NCI-H1694 (cell line): ENCODE measurements at places on chromosomes 2 and 18.

DNA sequence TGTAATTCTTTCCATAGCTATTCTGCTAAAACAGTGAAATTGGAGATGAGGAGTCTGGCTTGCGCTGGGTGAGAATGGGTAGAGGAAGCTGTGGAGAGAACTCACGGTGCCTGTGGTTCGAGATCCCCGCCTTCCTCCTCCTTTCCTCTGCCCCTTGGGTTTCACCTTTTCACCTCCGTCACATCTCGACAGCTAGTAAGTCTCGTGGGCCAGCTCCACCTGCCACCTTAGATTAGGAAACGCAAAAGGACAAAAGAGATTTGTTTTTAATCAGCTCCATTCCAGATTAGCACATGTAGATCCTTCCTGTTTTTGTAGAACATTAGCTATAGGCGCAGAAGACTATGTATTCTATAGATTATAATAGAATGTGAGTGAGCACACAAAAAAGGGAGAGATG lies 20.6 kb downstream of the TRIB2 start:
- no peak for DNase-seq

- DNase-seq = no peak
Observed at GRCh38 chr2:98467082-98467536, 22.5 kb downstream of the INPP4A start.

GRCh38 chr2:28366496-28367282 lies 26.0 kb upstream of the FOSL2 start:
- DNase-seq = no peak

GRCh38 chr2:222732489-222733178 lies 61.2 kb downstream of the MOGAT1 start:
- DNase-seq = no peak

DNA sequence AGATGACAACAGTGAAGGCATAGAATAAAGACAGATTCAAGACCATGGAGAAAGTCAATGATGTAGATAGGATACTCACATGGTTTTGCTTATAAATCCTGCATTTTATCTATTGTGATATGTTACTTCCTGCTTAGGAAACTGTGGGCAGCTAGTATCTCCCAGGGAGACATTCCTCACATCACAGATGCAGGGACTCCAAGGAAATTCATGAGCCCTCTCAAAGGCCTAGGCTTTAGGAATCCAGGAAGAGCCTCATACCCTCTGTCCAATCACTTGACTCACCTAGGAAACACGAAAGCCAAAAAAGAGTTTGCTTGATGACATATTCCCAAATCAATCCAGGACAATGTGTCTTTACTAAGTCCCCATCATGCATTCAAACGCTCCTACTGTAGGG lies 247.8 kb upstream of the KLHL29 start:
- DNase-seq = no peak

DNA sequence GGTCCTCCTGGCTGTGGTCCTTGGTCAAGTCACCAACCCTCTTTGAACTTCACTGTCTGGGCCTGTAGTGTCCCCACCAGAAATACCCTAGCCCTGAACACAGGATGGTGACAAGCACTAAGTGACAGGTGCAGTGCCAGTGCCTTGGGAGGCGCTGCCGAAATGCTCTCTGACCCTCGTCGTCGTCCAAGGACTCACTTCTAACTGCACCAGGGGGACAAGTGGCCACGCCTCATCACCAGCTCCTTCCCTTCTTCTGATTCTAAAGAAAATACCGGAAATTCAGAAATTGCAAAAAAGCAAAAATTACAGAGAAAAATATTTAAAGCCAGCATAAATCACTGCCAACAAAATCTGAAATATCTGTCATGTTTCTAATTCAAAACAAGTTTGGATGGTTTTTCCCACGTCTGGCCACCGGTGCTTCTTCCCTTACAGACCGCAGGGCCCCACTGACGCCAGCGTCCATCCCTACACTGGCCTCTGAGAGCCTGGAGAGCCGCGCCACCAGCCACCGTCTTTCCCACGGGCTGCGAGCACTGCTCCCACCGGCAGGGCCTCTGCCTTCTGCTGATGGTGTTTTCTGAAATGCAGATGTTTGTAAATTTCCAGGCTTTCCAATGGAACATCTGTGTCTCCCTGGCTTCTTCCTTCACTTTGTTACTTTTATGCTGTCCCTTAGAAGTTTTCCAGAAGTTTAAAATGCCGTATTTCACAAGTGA lies 37.4 kb upstream of the GPC1 start:
- DNase-seq = no peak

GRCh38 chr2:151042964-151043363 lies 218.7 kb downstream of the RBM43 start:
- no peak for DNase-seq

- DNase-seq = no peak
Observed at GRCh38 chr2:217186152-217186551, 326.3 kb upstream of the TNP1 start.

DNA sequence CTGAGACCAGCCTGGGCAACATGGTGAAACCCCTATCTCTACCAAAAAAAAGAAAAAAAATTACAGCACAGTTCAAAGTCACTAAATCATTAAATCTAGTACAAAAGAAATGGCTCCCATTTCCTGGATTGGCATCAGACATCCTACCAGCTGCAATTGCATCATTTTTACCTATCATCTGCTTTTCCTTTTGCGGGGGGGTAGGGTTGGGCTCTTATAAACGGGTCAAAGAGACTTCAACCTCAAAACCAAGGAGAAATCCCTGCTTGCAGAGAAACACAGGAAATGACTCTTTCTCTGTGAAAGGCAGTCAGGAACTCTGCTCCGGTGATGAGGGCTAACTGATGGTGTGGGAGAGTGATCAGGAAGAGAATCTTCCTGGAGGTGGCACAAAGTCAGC lies 45.3 kb upstream of the RFX8 start:
- DNase-seq = no peak

DNA sequence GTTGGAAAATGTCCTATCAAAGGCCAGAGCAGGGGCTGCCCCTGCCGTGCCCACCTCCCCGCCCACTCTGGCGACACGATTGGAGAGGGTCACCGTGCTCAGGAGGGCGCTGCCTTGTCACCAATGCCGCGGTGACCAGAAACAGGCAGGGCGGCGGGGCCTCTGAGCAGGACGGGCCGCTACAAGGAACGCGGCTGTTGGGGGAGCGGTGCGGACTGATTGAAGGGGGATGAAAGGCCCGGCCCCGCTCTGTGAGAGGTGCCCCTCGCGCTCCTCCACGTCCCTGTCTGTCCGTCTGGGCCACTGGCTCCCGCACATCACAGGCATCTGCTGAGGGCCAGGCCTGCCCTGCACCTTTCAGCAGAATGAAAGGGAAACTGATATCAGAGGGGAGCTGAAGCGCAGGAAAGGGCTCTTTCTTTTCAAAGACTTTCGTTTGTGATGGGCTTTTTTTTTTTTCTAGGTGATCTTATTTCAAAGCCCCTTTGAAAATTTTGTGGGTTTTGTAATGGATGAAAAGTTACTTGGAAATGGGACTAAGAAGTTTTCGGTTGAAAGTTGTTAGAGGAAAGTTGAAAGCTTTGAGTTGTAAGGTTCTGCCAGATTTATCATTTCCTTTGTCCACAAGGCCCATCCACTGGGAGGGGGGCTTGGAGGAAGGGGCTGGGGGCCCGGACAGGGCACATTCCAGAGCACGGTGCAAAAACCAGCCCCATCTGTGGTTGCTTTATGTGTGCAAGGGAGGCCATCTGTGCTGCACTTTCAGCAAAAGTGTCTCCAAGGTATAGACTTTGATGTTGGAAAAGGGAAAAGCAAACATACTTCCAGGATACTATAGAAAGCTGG lies 244.2 kb downstream of the KLHL29 start:
- no peak for DNase-seq

DNA sequence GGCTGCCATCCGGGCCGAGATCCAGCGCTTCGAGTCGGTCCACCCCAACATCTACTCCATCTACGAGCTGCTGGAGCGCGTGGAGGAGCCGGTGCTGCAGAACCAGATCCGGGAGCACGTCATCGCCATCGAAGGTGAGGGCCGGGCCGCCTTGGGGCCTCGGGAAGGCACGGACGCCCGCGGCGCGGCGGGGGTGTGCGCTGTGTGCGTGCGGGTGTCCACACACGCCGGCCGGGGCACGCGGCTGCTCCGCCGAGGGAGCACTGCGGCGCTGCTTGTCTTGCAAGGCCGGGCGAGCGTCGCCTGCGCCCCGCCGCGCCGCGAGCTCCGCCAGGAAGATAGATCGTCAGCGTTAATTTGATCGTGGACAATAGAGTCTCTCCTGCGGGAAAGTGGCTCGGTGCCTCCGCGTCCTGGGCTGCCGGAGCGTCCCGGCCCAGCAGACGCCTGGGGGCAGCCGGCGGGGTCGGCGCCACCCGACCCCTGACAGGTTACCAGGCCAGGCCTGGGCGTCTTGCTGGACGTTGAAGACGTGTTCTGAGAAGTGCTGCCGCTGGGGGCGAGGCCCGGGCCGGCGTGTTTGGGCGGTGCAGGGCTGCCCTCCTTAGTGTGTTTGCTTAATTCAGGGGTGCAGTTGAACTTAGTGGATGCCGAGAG lies 1.0 kb downstream of the AGAP1 start:
- DNase-seq = no peak

DNA sequence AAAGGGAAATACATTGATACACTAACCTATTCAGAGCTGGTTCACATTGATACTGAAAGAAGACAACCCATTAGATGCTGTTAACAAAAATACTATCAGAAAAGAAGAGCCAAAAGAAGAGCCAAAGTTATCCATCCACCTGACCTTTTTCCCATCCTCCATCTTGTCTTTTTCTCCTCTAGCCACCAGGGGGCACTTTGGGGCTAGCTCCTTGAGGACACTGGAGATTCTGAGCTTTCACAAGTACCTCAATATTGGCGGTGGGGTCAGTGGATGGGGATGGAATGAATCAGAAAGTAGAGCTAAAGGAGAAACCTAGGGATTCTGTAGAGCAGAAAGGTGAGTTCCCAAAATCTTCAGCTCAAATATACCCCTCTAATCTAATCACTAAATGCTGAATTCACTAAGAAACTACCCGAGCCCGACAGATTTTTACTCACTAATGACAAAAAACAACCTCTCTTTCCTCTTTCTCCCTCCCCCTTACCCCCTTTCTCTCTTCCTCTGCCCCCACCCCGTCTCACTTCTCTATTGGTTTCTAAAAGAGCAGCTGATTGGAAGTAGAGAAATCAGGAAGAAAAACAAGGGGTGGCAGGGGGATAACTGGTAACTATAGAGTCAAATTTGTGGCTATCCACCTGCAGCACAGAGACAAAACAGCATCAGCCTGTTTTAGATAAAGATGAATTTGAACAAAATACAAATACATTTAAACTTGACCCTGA lies 203.3 kb downstream of the TCF4 start:
- DNase-seq = no peak

DNA sequence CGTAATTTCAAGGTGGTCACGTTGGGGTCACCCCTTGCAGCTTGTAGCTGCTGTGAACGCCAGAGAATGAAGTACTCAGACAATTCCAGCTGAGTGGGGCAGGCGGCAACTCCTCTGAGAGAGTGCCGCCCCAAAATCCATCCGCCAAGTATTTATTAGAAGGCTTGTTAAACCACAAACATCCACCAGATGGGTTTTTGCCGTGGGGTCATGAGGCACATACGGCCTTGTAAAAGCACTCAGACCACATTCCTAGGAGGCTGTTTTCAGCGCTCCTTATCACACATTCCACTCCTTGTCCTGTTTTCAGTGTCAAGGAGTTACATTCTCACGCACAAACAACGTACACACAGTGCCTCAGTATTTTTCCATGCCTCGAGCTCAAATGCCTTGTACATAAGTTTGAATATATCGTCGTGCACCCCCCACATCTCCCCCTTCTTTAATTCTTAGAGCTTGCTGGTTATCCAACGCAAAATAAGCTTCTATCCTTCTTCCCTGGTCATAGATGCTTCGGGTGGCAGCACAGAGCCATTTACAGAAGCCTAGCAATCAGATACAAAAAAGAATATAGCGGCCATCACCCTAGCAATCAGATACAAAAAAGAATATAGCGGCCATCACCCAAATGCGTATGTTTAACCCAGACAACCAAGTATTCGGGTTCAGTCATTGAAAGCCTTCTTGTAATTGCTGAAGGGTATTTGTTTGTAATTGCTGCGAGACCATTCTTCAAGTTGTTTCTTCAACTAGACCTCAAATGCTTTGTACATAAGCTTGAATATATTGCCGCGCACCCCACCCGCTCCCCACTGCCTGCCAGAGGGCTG lies 7.3 kb downstream of the ALPP start:
- DNase-seq = no peak

GRCh38 chr2:100571668-100572067 lies 8.9 kb downstream of the PDCL3 start:
- DNase-seq = no peak

DNA sequence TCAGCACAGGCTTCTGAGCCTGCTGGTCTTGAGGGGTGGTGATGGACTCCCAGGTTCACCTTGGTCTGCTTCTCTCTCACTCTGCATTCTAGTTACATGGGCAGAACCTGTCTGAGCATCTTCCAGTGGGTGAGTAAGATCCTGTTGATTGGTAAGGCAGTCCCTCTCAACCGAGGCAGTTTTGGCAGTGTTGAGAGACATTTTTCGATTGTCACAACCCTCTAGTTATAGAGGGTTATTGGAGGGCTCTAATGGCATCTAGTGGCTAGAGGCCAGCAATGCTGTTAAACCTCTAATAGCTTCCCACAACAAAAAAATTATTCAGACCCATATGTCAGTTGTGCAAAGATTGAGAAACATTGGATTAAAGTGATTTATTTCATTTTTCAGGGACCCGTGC lies 9.3 kb upstream of the MGAT5 start:
- no peak for DNase-seq

DNA sequence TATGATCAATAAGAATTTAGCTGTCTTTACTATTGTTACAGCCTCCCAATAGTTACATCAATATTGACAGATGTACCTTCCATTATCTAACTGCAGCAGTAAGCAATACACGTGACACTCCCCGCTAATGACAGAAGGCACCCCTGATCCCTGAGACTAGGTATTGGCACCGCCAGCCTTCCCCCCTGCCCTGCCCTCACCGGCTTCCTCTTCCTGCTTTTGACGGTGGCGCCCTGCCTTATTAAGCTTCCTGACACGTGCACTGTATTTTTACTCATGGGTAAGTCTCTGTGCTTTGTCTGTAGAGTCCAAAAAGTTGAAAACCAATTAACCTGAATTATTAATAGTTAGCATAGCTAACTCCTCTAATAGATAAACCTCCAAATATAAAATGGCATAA lies 223.5 kb downstream of the EIPR1 start:
- no peak for DNase-seq

- no peak for DNase-seq
Observed at GRCh38 chr2:136225950-136226835, 108.2 kb upstream of the CXCR4 start.

DNA sequence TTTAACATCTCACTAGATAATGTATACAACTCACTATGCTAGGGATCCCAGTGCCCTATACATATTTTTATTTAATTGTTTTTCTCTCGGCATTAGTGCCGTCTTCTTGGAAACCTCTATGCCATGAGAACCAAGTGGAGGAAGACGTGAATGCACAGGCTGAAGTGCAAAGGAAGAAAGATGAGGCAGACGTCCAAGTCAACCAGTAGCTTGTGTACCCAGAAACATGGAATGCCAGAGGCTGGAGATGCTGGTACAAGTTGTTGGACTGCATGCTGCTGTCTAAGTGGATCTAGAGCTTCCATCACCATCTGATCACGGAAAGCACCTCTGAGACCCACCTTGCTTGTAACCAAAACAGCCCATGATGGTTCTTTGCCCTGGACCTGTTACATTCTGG lies 12.5 kb upstream of the GEMIN6 start:
- DNase-seq = no peak
